ENCODE measurements at places on chromosomes 11 and 22. TPM values are rescaled to one million over a fixed set of nuclear protein-coding genes. Genes with fewer than 3 reads are reported as not detected.

DNA sequence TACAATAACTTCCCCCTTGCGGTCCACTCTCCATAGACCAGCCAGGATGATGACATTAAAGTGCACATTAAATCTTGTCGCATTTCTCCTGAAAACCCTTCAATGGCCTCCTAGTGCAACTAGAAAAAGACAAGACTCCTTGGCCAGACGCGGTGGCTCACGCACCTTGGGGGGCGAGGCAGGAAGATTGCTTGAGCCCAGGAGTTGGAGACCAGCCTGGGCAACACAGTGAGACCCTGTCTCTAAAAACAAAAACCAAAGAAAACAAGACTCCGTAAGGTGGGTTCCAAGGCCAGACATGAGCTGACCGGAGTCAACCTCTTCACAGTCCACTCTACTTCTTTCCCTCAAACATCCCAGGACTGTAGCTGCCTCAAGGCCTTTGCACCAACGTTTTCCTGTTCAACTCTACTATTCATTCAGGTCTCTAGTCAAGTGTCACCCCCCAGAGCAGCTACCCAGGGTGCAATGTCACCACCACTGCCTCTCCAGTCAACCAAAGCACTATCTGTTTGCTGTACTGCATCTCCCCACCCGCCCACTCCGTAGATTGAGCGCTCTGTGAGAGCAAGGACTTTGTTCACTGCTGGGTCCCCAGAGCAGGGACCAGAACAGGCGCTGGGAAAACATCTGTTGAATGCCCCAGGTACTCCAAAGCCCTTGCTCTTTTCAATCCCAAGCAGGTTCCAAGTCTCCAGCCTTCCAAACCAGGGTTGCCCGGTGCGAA is 739 bp downstream of the ZMAT5 start:
- H3K27ac ChIP-seq: peak overlapping the region; percentile 99
- H3K36me3 ChIP-seq: no peaks in the 10 kb centered on the region
- DNase-seq: peak; percentile 17

DNA sequence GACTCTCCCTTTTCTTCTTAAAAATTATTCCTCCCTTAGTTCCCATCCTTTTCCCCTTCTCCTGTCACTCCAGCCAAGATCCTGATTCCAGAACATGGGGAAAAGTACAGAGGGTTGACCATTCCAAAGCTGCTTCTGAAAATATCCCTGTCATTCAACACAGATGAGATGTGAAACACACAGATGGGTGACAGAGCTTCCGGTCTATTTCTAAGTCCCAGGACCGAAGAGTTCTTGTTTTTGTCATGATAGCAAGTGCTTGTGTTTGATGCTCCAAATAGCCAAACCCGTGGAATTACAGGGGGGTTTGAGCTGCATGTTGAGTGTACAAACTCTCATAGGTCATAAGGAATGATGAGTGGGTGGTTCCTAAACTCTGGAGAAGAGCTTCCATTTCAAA is 57.9 kb downstream of the PARVA start:
- peaks cover 4% of the 10 kb centered on the region for H3K4me1 ChIP-seq
- H3K36me3 ChIP-seq: no peaks in the 10 kb centered on the region
- DNase-seq: no peak
- H3K27me3 ChIP-seq: peaks cover 4% of the 10 kb centered on the region
- H3K27ac ChIP-seq: no peak overlapping the region
- no peak overlapping the region for H3K4me3 ChIP-seq

- H3K36me3 ChIP-seq: no peaks in the 10 kb centered on the region
- no peaks in the 10 kb centered on the region for H3K4me1 ChIP-seq
- no peak overlapping the region for H3K27ac ChIP-seq
- no peak for DNase-seq
- no peak overlapping the region for H3K4me3 ChIP-seq
These were observed 17.1 kb upstream of the CCDC90B start for GRCh38 chr11:83303316-83303715.

DNA sequence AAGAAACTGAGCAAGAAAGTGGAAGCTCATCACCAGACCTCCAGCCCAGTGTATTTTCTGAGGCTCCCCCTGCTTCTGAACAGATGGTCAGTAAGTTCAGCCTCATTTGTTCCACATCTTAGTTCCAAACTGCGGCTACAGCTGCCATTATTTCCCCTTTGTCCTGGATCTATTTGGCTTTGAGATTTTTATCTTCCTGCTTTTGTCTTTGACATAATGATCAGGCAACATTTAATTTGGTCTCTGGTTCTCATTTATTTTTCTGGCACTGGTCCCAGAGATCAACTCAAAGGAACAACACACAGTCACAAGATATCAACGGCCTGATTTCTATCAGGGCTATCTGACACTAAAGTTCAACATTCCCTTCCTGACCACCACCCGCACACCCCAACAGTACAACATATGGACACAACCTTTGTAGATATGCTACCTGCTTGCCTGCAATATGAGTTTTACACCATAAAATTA is 137.5 kb downstream of the FAM76B start:
- DNase-seq: no peak
- H3K36me3 ChIP-seq: no peaks in the 10 kb centered on the region
- no peaks in the 10 kb centered on the region for H3K27me3 ChIP-seq
- no peak overlapping the region for H3K27ac ChIP-seq
- no peak overlapping the region for H3K4me3 ChIP-seq
- H3K4me1 ChIP-seq: peaks cover 6% of the 10 kb centered on the region

DNA sequence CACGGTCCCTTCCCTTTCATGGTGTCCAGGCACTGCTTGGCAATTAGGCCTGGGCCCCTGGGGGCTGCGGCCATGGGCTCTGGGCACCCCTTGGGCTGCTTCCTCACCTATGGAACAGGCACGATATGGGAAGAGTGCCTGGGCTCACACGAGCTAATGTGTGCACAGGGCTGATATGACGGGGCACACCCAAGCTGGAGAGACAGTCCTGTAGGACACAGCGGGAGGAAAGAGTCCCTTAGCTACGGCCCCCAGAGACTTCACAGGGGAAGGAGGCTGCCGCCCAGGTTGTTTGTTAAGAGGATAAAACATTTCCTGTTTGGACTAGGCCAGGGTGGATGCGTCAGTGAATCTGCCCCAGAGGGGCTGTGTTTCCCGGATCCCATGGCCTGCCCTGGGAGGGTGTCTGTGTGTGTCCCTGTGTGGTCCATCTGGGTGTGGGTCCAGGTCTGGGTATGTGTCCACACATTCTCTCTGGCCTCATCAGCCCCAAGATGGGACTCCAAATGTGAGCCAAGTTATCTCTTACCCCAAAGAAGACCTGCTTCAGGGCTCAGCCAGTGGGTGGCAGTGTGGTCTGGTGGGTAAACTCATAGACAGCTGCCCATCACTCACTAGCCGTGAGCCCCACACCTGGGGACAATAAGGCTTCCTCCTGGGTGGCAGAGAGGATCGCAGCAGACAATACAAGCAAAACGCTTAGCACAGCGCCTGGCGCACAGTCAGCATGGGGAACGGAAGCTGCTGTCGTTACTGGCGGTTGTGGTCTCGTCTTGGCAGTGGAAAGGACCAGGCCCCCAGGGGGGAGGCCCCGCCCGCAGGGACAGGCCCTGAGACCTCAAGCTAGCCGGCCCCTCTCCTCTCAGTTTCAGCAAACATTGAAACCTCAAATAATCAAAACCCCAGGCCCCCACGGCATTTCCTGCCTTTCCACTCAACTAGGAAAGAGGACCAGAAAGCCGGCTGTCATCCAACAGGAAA is 3.2 kb upstream of the EMID1 start:
- H3K4me3 ChIP-seq: peak overlapping the region; percentile 38
- H3K27ac ChIP-seq: peak overlapping the region; percentile 47

DNA sequence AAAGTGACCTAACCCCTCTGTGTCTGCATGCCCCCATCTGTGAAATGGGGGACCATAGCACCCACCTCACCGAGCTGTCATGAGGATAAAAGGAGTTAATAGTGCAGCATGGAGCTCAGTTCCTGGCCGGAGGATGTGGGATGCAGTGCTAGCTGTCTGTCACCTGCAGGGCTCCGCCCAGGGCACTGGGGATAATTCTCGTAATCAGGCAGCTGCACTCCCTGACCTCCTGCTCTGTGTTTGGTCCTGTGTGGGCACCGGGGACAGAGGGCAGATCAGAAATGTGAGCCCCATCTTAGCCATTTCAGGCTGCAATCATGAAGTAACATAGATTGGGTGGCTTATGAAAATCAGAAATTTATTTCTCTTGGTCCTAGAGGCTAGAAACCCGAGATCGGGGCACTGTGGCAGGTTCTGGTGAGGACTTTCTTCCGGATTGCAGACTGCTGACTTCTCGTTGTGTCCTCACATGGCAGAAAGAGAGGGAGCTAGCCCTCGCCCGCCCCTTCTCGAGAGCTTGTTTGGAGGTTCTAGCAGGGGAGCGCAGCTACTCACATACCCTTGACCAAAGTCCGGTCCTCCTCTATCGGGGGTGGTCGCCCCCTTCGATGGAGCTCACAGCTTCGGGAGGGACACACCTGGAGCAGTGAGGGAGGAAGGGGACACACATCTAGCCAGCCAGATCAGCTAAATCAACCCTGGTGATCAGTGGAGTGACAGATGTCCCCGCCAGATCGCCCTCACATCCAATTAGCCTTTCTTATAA is 3.2 kb downstream of the KCTD17 start:
- no peaks in the 10 kb centered on the region for H3K27me3 ChIP-seq
- H3K36me3 ChIP-seq: peaks cover 3% of the 10 kb centered on the region
- H3K4me3 ChIP-seq: no peak overlapping the region
- peaks cover 5% of the 10 kb centered on the region for H3K4me1 ChIP-seq

GRCh38 chr22:46613606-46614021 is 6.6 kb upstream of the GRAMD4 start:
- peak overlapping the region; percentile 80 for H3K4me3 ChIP-seq
- peak overlapping the region; percentile 97 for H3K27ac ChIP-seq
- H3K27me3 ChIP-seq: no peaks in the 10 kb centered on the region
- H3K4me1 ChIP-seq: peaks cover 40% of the 10 kb centered on the region
- DNase-seq: no peak
- no peaks in the 10 kb centered on the region for H3K36me3 ChIP-seq

DNA sequence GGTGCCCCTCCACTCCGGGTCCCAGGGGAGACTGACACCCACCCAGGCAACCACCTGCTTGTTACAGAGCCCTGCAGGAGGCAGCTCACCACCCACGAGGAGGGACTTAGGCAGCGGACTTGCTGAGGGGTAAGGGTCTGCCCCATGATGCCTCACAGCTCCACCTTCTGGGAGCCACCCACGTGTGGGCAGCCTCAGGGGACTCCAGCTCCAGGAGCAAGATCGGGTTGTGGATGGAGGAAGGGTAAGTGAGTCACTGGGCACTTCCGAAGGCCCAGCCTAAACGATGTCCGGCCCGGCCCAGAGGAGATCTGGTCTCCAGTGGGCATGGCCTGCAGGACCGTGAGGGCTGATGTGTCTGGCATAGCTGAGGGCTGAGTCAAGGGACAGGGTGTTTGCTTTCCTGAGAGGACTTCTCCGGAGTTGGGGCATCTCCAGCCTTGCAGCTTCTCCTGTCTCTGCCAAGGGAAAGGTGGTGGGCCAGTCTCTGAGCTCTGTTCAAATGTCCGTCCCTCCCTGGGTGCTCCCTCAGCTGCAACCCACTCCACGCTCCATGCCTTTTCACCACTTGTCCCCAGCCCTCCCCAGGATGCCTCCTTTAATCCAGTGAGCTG is 32.3 kb upstream of the P2RY2 start:
- H3K4me1 ChIP-seq: peaks cover 48% of the 10 kb centered on the region
- no peaks in the 10 kb centered on the region for H3K27me3 ChIP-seq
- DNase-seq: no peak

DNA sequence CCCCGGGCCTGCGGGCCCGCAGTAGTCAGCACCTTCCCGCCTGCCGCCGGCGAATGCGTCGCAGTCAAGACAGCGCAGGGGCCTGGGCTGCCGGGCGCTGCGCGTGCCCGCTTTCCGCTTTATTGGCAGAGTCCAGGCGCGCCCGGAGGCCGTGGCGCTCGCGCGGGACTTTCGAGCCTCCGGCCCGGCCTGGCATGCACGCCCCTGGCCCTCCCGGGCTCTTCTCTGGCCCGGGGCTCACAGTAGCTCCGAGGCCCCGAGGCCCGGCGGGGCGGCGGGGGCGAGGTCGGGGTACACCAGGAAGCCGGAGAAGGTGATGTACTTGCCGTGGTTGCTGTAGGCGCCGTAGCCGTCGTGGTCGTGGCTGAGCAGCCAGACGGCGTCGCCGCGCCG is 3.1 kb downstream of the FAM180B start:
- DNase-seq: no peak
- peaks cover 13% of the 10 kb centered on the region for H3K27me3 ChIP-seq
- H3K36me3 ChIP-seq: peaks cover under 1% of the 10 kb centered on the region

GRCh38 chr11:130106381-130106780 is 36.7 kb downstream of the APLP2 start:
- DNase-seq: no peak
- H3K4me3 ChIP-seq: no peak overlapping the region
- peaks cover 19% of the 10 kb centered on the region for H3K4me1 ChIP-seq
- no peak overlapping the region for H3K27ac ChIP-seq

DNA sequence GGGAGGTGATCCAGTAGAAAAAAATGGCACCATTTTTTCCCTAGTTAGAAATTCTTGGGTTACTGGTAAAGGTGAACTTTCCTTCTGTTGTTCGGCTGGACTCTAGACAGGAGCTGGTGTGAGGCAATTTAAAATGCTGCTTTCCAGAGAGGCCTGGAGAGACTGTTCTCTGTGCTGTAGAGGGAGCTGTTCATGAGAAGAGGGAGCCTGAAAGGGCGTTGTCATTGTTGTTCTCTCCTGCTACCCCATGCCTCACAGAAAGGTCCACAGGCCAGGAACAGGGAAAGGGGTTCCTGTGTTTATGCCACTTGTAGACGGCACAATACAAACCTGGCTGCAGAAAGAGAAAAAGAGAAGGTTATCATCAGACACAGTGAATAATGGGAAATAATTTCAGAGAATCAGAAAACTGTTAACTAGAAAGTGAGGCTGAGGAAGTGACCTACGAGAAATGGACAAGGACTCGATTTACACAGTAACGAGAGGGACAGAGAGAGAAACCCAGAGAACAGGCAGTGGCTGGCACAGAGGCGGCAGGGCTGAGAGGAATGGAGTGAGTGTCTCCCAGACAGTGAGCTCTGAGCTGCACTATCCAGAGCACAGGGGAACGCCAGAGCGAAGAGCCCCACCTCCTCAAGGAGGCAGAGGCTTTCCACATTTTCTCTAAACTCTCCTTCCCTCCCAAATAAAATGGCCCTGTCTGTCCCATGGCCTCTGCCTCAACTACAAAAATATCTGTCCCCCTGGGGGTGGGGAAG is 109.2 kb downstream of the RRM1 start:
- no peak for DNase-seq
- H3K4me3 ChIP-seq: no peak overlapping the region

- H3K27ac ChIP-seq: no peak overlapping the region
- peaks cover 39% of the 10 kb centered on the region for H3K27me3 ChIP-seq
- no peaks in the 10 kb centered on the region for H3K4me1 ChIP-seq
- no peaks in the 10 kb centered on the region for H3K36me3 ChIP-seq
- H3K4me3 ChIP-seq: no peak overlapping the region
These were observed 4.6 kb downstream of the SLN start for GRCh38 chr11:107707215-107707671.

GRCh38 chr11:16814410-16815046 is 76.1 kb downstream of the C11orf58 start:
- H3K27me3 ChIP-seq: no peaks in the 10 kb centered on the region
- no peaks in the 10 kb centered on the region for H3K4me1 ChIP-seq
- H3K4me3 ChIP-seq: no peak overlapping the region
- no peak for DNase-seq
- H3K36me3 ChIP-seq: no peaks in the 10 kb centered on the region

- peaks cover 12% of the 10 kb centered on the region for H3K36me3 ChIP-seq
- no peaks in the 10 kb centered on the region for H3K27me3 ChIP-seq
- DNase-seq: no peak
- H3K4me3 ChIP-seq: no peak overlapping the region
These were observed 31.6 kb downstream of the SIK2 start for GRCh38 chr11:111633756-111634362.

MIOX gene
- not detected for polyA plus RNA-seq

PHETA2 gene
- polyA plus RNA-seq: 0.45 TPM

CRYBB2 gene
- not detected for polyA plus RNA-seq

HTATIP2 gene
- polyA plus RNA-seq: 57.9 TPM

MMP12 gene
- not detected for polyA plus RNA-seq

MS4A1 gene
- polyA plus RNA-seq: 957 TPM

C11orf91 gene
- polyA plus RNA-seq: not detected

CBLIF gene
- polyA plus RNA-seq: not detected

TMEM225 gene
- not detected for polyA plus RNA-seq

TRIM6 gene
- not detected for polyA plus RNA-seq

MACROD1 gene
- 4.4 TPM for polyA plus RNA-seq

Data from naive B cell (primary cell).